ENCODE measurements at places on chromosomes 6 and 20.

DNA sequence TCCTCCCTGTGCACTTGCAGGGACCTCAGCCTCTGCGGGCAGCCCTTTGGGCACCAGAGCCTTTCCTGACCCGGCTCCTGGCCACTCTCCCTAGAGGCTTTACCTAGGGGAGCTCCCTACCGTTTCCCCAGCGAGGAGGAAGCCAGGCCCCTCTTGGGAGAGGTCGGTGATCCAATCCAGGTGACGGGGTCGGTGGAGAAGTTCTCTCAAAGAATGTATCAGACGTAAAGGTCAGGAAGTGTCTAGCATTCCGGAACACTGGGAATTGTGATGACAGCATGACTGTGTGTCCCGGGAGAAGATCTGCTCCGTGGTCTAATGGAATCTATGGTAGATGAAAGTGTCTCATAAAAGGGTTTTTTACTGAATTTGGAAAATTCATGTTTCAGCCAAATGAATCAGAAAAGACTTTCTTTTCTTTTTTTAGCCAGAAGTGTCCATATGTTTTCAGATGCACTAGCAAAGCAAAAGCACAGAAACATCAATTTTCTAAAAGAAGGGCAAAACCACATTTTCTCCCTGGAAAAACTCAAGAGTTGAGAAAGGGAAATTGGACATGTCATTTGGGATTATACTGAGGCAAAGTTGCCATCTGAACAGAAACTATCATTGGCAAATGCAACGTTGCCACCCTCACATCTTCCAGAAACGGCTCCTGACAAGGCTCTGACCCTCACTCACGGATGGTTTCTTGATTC lies 289.4 kb downstream of the THBS2 start:
- DNase-seq, result no peak

DNA sequence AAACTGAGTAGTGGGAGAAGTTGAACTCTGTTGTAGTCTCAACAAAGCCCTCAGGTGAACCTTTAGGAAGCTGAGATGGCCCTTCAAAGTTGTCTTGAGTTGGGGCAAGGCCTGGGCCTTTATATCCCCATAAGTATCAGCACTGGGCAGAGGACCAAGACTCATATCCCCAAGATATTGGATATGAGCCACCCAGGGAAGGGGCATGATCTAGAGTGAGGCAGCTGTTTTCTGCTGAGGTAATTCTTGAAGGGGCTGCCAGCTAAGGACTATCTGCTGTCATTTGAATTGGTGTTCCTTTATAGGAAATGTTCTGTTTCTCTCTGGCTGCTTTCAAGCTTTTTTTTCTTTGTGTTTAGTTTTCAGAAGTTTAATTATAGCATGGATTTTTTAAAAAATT lies 140.7 kb upstream of the FLRT3 start:
- DNase-seq, result no peak

DNA sequence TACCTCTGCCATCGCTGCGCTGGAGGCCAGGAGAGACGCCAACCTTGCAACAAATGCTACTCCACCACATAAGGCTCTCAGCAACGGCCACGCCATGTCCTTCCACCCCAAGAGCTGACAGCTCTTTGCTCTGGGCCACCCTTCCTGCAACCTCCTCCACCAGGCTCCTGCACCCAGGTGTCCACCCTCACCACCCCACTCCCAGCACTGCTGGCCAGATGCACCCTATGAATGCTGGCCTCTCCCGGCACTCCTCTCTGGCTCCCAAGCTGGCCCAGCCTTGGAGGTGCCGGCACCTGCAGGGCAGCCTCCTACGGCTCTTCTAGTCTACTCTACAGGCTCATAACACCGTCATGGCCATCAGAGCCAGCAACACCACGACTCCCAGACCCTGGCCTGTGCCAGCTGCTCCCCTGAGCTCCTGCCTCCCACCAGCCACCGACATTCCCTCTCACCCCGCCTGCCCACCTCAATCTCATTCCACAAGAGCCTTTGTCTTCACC lies 11.2 kb downstream of the TAF4 start:
- DNase-seq, result no peak

DNA sequence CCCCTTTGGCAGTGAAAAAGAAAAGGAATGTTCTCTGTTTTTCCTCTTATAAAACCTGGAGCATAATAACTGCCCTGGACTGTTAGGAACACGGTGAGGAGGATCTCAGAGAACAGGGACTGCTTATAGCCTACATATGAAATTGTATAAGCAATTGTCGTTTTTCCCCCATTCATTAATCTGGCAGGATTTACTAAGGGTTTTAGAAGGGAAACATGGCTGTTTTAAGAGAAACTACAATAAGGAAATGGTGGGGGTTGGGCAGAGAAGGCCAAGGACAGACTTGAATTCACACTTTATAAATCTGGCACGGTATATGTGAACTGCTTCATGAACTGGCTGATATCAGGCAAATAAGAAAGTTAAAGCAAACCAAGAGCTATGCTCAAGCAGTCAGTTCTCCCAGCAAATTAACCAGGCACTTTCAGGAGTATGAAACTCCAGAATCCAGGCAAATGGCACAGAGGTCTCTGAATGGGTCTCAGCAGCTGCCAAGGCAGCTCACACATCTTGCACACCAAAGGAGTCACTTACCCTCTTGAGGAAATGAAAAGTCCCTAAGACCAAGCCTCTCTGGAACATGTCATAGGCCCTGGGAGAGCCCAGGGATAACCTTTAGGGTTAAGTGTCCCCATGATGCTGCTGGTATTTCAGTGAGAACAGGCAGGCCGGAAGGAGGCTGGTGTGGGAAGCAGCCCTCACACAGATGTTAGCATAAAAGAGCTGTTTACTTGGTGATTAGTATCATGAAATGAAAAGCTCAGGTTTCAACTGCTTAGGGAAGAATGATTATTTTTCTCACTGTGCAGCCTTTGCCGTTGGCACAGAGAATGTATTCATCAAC lies 260.5 kb upstream of the MARCKS start:
- DNase-seq, result no peak

- DNase-seq, result no peak
Observed at GRCh38 chr6:2597991-2598390, 152.7 kb downstream of the MYLK4 start.

- DNase-seq, result no peak
Observed at GRCh38 chr20:19026901-19027644, 185.4 kb upstream of the SLC24A3 start.

DNA sequence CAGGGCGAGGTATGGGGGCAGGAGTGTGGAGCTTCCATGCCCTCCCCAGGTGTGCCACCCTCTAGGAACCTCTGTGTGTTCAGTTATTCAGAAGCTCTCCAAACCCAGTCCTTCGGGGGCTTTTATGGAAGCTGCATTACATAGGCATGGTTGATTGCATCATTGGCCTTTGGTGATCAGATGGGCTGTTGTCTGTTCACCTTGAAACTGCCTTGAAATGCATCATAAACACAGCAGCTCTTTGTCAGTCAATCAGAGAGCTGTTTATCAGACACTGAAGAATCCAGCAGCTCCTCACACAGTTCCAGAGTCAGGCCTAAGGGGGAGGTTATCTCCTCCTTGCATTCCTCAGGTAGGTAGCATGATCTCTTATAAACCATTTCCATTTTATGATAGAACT lies 62.4 kb downstream of the E2F3 start:
- no peak for DNase-seq

DNA sequence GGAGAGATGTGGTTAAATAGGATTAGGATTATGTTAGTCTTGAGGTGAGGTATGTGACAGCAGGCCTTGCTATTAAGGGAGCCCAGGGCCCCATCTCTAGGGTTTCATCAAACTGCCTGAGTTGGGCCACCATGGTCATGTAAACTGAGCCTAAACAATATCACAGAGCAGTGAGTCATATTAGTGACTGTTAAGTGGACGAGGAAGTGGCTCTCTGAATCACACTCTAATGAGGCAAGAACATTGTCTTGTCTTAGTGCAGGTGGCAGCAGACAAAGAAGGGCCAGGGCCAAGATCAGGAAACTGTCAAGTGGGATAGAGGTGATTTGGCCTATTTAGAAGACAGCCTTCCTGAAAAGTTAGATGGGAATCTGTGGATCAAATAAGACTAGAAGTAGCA lies 23.1 kb downstream of the ENPP3 start:
- no peak for DNase-seq

- DNase-seq, result no peak
Observed at GRCh38 chr6:52570291-52570700, 6.6 kb downstream of the TRAM2 start.

DNA sequence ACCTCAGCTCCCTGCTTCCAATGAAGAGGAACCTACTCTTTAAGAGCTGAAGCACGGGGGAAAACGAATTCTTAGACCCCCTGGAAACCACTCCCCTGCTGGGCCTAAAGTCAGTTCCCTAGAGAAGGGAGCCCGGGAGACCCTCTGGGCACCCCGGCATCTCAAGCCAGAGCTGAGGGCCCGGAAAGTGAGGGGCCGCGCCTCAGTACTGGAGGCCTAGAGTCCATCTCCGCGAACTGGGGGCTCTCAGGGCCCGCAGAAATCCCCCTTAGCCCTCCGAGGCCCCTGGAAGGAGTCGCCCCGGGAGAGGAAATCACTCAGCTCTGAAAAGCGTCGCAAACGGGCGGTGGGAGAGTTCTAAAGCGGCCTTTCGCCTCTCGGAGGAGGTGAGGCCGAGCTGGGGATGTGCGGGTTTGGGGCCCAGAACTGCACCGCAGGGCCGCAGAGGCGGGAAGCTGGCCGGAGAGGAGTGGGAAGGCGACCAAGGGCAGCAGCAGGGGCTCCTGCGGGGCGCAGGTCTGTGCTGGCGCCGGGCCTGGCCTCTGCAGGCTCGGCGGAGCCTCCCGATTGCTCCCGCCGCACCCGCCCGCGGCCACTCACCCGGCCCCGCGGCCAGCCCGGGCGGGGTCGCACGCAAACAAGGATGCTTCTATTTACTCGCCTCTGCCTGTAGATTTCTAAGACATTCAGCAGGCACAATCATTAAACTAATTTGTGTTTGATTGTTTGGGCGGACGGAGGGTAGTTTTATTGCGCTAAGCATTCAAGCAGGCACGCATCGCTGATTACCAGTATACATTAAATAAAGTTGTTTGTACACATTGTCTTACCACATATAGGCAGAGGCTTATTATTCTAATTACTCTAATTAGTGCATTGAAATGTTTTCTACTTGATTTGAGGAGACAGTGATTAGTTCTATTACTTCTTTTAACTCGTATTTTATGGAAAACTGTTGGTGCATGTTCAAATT lies 9.2 kb downstream of the POU3F2 start:
- DNase-seq, result no peak

DNA sequence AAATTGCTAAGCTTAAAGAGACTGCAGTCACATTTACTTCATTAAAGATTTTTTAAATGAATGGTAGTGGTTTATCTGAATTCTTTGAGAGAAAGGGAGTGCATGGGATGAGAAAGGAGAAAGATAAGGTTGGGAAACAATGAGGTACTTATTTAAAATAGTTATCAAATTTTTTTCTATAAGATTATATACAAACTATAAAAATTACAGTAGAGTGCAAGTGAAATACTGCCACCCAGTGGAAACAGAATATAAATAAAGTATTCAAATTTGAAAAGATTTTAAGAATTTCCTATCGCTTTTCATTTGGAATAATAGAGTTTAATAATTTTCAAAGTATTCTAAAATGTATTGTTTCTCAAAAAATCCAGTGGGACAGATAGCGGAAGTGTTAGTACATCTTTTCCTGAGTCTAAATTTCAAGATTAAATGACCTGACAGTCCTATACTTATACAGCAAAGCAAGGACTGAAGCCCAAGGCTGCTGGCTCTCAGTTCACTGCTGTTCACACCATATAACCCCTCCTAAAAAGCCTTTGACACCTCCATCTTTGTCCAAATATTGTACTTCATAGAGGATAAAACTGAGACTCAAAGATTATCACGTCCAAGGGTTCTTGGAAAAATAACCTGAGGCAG lies 31.1 kb downstream of the EPM2A start:
- no peak for DNase-seq

DNA sequence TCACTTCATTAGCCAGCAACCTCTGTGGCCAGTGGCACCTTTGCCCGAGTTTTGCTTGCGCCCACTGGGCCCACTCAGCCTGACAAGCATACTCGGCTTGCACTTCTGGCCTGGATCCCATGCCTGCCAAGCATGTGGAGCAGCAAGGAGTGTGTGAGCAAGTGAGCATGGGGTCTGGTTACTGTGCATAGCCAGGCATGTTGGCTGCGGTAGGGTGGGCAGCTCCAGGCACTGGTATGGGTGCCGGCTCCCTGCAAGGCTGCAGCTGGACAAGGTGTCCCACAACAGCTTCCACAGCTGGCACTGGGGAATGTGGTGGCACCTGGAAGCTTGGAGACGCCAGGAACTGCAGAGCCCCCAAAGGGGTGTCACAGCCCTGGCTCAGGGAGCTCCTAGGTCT lies 510.0 kb downstream of the ADGRB3 start:
- DNase-seq, result no peak

DNA sequence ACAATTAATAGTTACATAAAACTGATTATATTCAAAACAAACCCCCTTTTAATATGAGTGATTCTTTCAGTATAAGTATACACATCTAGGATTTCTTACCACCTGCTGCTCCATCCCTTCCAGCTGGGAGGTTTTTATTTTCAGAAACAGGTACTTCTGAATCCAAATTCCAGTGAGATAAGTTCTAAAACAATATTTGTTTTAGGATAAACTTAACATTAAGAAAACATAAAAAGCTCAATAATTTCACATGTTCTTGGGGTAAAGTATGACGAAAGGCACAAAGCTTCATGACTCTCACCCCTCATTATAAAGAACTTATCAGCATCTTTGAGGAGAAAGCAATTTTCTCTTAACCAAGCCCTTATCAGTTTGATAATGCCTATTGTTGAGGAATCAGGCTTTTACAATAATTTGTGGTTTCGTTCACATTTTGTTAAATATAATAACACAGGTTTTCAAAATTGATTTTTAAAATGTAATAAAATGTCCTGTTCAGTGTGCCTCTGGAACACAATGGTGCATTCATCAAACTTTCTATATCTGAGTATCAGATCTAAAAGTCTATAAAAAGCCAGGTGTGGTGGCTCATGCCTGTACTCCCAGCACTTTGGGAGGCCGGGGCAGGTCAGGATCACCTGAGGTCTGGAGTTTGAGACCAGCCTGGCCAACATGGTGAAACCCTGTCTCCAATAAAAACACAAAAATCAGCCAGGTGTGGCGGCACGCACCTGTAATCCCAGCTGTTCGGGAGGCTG lies 4.3 kb downstream of the FAM217A start:
- DNase-seq, result no peak

DNA sequence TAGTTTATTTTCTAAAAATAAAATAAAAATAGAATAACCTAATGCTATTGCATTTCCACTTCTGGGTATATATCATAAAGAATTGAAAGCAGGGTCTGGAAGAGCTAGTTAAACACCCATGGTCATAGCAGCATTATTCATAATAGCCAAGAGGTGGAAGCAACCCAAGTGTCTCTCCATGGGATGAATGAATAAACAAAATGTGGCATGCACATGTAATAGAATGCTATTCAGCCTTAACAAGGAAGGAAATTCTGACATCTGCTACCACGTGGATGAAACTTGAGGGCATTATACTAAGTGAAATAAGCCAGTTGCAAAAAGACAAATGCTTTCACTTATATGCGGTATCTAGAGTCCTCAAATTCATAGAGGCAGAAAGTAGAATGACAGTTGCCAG lies 130.8 kb downstream of the TIAM2 start:
- no peak for DNase-seq

- DNase-seq, result no peak
Observed at GRCh38 chr6:128439627-128440026, 80.8 kb downstream of the PTPRK start.

- no peak for DNase-seq
Observed at GRCh38 chr6:137412562-137412961, 81.6 kb downstream of the OLIG3 start.

GRCh38 chr6:66344796-66345195 lies 637.8 kb upstream of the EYS start:
- DNase-seq, result no peak
